ENCODE measurements at places on chromosomes 2 and 18. TPM values are rescaled to one million over a fixed set of nuclear protein-coding genes. Genes with fewer than 3 reads are reported as not detected.

GALNT3 gene
- not detected for total RNA-seq

SLC23A3 gene
- 0.48 TPM for total RNA-seq

C1GALT1C1L gene
- total RNA-seq, result 2.6 TPM

IKZF2 gene
- total RNA-seq, result 0.13 TPM

LHCGR gene
- total RNA-seq, result not detected

DNER gene
- total RNA-seq, result 11.1 TPM

SOX11 gene
- total RNA-seq, result not detected

OTOS gene
- not detected for total RNA-seq

MYO7B gene
- 0.29 TPM for total RNA-seq
